ENCODE measurements at places on chromosomes 2 and 18. TPM values are rescaled to one million over a fixed set of nuclear protein-coding genes. Genes with fewer than 3 reads are reported as not detected.

Gene CYTIP
- not detected for total RNA-seq

Gene SPP2
- total RNA-seq, result not detected

Gene GPR45
- total RNA-seq, result not detected

Gene TRMT61B
- total RNA-seq, result 14.6 TPM

Gene RAMP1
- 109 TPM for total RNA-seq
